NCI-H1930 (cell line): ENCODE measurements at places on chromosomes 11 and 22.

- no peak for DNase-seq
These were observed 1.8 kb downstream of the ALKBH8 start for GRCh38 chr11:107563702-107564101.

DNA sequence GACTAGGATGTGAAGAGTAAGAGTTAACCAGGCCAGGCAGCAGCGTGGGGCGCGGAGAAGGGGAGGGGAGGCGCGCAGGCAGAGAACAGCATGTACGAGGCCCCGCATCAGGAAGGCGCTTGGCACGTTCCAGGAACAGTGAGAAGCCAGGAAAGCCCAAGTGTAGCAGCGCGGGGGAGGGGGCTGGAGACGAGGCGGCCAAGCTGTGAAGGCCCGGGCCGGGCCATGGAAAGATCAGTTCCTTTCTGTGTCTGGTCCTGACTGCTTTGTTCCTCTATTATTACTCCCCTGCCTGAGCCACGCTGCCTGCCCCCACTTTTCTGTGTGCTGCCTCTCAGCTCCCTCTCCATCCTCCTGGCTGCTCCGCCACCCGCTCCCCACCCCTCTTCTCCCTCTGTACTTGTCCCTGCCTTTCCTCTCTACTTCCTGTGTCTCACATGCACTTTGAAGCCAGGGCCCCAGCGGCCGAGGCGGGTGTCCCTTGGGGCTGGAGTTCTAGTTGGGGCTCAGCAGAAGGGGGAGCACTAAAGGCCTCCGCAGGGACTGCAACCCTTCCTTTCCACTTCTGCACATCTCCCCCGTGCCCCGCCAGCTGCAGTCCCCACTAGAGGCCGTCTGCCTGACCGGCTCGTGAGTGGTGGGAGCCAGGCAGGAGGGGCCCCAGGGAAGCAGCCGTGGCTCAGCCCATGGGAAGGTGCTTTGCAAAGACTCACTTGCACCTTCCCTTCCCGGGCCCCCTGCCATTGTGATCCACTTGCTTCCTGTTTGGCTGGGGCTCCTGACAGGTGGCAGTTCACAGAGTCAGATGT is 63.7 kb downstream of the PRDM11 start:
- no peak for DNase-seq

- DNase-seq: peak; percentile 88
These were observed 39.7 kb upstream of the TH start for GRCh38 chr11:2211113-2211971.

DNA sequence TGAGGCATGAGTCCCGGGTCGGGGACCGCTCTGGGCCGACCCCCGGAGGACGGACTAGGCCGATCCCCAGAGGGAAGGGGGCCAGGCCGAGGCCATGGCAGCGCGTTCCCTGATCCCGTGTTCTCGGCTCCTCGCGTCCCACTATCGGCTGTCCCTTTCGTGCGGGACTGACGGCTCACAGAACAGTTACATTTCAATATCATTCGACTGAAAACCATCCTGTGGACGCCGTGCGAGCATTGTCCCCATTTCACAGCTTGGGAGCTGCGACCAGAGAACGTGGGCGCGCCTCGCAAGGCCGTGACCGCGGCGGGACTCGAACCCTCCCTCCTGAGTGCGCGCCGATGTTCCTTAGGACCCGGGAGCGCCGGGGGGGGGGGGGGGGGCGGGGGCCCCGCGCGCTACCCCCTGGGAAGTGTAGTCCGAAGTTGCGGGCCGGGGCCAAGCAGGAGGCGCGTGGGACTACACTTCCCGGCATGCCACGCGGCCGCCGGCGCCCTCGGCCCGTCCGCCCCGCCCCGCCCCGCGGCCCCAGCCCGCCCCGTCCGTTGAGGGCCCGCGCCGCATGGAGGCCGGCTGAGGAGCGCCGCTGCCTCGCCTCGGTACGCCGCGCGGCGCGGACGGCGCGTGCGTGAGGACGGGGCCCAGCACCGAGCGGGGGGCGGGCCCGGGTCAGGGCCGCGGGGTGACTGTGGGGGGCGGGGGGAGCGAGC is at the start of gene TRABD:
TRABD (plus strand) TSS at position 539 of the 713 bp plus-strand sequence. CDS start 7,148 bp downstream, outside the sequence.
- peak; percentile 82 for DNase-seq

DNA sequence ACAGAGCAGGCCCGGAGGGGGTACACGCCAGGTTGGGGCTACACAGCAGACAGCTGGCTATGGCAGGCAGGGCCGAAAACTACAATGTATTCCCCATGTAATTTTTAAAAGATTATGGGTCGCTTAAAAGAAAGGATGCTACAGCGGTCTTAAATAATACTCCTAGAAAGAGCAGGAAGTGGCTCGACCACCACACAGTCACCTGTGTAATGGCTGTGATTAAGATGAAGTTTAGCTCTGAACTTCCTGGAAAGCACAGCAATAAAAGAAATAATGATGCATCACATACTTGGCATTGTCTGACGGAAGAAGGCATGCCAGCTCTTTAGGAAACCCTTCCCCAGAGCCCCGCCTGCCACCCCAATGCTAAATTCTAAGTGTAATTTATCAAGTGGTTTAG is 32.6 kb downstream of the WNT11 start:
- DNase-seq: no peak

DNA sequence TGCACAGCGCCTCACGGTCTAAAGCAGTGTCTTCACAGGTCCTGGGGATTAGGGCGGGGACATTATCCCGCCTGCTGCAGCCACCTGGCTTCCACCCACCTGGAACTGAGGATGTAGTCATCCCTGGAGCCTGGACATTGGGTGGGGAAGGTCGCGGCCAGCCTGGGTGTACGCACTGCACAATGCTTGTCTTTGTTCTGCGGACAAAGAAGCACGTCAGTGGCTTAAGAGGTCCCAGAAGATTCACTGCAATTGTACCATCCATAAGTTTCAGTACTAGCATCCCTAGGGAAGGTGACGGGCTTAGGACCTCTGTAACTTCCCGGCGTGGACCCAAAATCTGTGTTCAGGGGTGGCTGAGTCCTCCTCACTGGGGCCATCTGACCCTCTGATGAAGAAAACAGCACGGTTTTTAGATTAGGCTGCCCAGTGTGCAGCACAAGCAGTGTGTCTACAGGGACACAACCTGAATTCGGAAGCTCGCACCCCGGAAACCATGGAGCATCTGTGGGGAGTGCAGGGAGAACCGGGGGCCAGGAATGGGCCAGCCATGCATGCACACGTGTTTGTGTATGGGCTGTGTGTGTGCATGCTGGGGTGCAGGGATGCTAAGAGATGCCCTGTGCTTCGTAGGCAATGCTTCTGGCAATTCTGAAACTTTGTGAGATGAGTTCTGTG is 342.6 kb upstream of the B3GAT1 start:
- DNase-seq: no peak

GRCh38 chr22:39080052-39080762 is 3.1 kb downstream of the APOBEC3G start:
- no peak for DNase-seq

DNA sequence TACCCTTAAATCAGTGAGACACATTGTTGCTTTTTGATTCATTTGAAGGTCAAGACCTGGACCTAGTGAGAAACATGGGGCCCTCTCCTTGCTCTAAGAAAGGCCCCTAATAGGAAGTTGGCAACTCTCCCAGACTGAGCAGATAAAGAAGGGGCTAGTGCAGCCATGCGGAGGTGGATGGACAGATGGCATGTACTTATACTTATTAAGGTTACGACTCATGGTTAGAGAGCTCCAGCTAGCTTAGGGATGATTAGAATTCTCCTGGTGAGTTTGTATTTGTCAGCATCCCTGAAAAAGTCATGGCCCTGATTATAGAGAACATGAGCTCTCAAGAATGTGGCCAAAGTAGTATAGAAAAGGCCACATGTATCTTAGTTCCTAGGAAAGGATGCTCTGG is 112.1 kb upstream of the BDNF start:
- no peak for DNase-seq

GRCh38 chr22:18095101-18095805 is 15.4 kb upstream of the TUBA8 start:
- no peak for DNase-seq

DNA sequence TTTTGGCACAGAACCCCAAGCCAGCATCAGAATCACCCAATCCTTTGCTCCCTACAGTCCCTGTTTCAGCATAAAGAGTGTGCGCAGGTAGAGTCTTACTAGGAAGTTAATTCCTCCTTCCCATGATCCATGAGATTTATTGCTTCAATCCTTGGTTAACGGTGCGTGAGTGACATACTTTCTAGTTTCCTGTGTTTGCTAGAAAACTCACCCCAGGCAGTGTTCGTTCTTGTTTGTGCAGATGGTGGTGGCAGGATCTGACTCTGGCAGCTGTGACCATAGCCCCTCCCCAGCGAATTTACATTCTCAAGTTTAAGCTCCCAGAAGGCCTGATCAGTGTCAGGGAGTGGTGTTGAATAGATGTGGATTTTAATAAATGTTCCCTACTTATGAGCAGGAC is 106.7 kb upstream of the CCT8L2 start:
- no peak for DNase-seq

DNA sequence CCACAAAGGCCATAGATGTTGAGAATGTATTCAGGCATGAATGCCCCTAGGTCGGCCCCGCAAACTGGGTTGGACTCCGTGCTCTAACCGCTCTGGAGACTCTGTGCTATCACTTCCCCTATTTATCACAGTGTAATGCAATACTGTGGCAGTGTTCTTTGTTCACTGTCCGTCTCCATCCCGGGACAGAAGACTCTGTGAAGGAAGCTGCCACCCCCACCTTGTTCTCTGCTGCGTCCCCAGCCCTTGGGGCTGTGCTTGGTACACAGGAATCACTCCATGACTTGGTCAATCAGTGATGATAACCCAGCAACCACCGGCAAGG is 57.6 kb downstream of the TSPAN18 start:
- no peak for DNase-seq

DNA sequence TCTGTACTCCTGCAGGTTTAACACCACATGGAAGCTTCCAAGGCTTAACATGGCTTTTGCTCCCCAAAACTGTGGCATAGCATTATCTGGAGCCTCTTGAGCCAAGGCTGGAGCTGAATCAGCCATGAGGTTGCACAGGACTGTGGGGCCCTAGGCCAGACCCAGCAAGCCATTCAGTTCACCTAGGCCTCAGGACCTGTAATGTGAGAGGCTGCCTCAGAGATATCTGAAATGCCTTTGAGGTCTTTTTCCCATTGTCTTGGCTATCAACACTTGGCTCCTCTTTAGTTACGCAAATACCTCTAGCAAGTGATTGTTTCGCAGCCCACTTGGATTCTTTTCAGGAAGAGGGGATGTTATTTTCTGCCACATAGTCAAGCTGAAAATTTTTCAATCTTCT is 72.0 kb downstream of the VPREB1 start:
- DNase-seq: no peak

DNA sequence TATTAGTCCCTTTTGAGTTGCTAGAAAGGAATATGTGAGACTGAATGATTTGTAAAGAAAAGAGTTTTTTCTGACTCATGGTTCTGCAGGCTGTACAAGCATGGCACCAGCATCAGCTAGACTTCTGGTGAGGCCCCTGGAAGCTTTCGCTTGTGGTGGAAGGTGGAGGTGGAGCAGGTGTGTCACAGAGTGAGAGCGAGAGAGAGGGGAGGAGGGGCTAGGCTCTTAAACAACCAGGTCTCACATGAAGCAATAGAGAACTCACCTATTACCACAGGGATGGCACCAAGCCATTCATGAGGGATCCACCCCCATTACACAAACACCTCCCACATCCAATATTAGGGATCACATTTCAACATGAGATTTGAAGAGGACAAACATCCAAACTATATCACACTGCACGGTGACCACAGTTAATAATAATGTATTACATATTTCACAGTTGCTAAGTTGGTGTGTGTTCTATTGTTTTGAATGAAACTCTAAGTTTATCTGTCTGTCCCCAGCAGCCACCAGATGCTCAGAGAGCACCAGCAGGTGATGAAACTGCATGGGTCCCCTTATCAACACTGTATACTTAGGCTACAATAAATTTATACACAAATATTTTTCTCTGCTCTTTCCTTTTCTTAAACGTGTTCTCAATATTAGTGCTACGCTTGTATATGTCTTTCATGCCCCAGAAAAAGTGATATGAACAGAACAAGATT is 14.1 kb downstream of the ZFP91 start:
- no peak for DNase-seq

GRCh38 chr22:30486661-30487115 is 14.9 kb upstream of the SEC14L3 start:
- no peak for DNase-seq
